Skeletal muscle tissue (tissue), 5 donors: ENCODE measurements at places on chromosomes 6 and 20. TPM values are rescaled to one million over a fixed set of nuclear protein-coding genes. Genes with fewer than 3 reads are reported as not detected.

Gene MEP1A
- total RNA-seq = not detected

Gene SLC44A4
- 0.52 TPM for total RNA-seq

Gene VSTM2L
- not detected for total RNA-seq

Gene PTCRA
- 1.0 TPM for total RNA-seq

Gene SLCO4A1
- not detected for total RNA-seq

Gene BANF2
- total RNA-seq = not detected

Gene WFDC10B
- total RNA-seq = not detected

Gene BPIFB2
- not detected for total RNA-seq

Gene AFG1L
- 5.2 TPM for total RNA-seq

Gene SCAND1
- total RNA-seq = 28.7 TPM

Gene ASF1A
- total RNA-seq = 11.5 TPM

Gene POLR3F
- total RNA-seq = 15.1 TPM

Gene MOCS3
- 6.8 TPM for total RNA-seq

Gene ADAM33
- 30.8 TPM for total RNA-seq

Gene ADGB
- not detected for total RNA-seq

Gene ZNF512B
- total RNA-seq = 8.9 TPM

Gene GLYATL3
- not detected for total RNA-seq

Gene PBOV1
- total RNA-seq = not detected

Gene SIM1
- total RNA-seq = 1.6 TPM

Gene PAK5
- under 0.01 TPM for total RNA-seq

Gene MTRF1L
- total RNA-seq = 6.3 TPM

Gene FERMT1
- not detected for total RNA-seq

Gene FUT9
- total RNA-seq = under 0.01 TPM

Gene SLC35F1
- total RNA-seq = 3.1 TPM

Gene BPI
- 1.0 TPM for total RNA-seq

Gene OR2H1
- not detected for total RNA-seq

Gene FAM83D
- 4.2 TPM for total RNA-seq

Gene TBC1D32
- 14.6 TPM for total RNA-seq

Gene GABRR1
- total RNA-seq = 0.52 TPM

Gene MUCL3
- not detected for total RNA-seq

Gene BFSP1
- total RNA-seq = 1.0 TPM

Gene GPLD1
- 2.6 TPM for total RNA-seq

Gene TMEM170B
- 6.3 TPM for total RNA-seq

Gene HMGN4
- 45.9 TPM for total RNA-seq

Gene CASS4
- 3.7 TPM for total RNA-seq

Gene CLPSL1
- not detected for total RNA-seq

Gene PCED1A
- 9.4 TPM for total RNA-seq

Gene HAO1
- total RNA-seq = not detected

Gene HEY2
- total RNA-seq = 7.3 TPM

Gene LIN28B
- under 0.01 TPM for total RNA-seq

Gene KIAA1755
- 3.7 TPM for total RNA-seq

Gene ZKSCAN4
- 8.4 TPM for total RNA-seq

Gene EYA2
- 1.0 TPM for total RNA-seq

Gene PXDC1
- total RNA-seq = 14.1 TPM

Gene GJA10
- total RNA-seq = not detected

Gene YTHDF1
- 17.2 TPM for total RNA-seq

Gene ZNF391
- 2.1 TPM for total RNA-seq

Gene KIF25
- not detected for total RNA-seq

Gene PPP1R3D
- total RNA-seq = 6.8 TPM
